ENCODE measurements at places on chromosomes 2 and 18. TPM values are rescaled to one million over a fixed set of nuclear protein-coding genes. Genes with fewer than 3 reads are reported as not detected.

DNA sequence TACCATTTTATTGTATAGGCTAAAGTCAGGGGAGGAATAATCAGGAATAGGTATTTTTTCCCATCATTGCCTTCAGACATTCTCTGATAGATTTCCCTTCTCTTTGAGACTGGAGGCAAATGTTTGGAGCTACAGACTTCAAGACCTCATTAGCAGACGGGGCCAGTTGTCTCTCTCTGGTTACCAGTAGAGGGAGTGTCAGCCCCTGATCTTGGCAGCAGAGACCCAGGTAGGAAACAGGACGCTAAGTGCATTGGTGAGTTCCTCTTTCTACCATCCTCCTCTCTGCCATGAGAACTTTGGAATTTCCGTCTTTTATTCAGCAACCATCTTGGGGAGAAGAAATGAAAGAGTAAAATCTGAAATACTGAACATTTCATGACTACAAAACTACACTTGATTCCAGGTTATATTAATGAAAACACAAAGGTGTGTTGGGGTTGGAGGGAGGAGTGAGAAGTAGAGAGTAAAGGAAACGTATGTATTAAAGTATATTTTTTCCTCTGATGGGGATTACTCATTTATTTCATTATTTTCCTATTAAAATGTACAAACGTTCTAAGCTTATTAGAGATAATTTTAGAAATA is 186.2 kb upstream of the GCFC2 start:
- H3K36me3 ChIP-seq = no peaks in the 10 kb centered on the region
- H3K27me3 ChIP-seq = no peaks in the 10 kb centered on the region
- DNase-seq = no peak
- no peak overlapping the region for H3K27ac ChIP-seq

- H3K27me3 ChIP-seq = no peaks in the 10 kb centered on the region
- H3K36me3 ChIP-seq = no peaks in the 10 kb centered on the region
- DNase-seq = no peak
- no peak overlapping the region for H3K27ac ChIP-seq
- peaks cover 48% of the 10 kb centered on the region for H3K4me1 ChIP-seq
Measured at GRCh38 chr2:85016446-85016845, 45.5 kb downstream of the KCMF1 start.

DNA sequence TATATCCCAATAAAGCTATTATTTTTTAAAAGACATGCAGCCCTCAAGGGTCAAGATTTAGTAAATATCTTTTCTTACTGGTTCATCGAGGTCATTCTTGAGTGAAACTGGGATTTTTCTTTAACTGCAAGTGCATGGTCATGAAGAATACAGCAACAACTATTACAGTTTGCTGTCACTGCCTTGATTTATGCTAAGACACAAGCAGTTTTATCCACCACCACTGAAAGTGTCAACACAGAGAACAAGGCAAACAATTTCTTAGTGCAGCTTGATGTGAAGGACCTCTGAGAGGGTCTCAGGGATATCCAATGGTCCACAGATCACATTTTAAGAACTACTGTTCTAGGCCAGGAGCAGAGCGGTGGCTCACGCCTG is 12.1 kb downstream of the SP3 start:
- no peak overlapping the region for H3K4me3 ChIP-seq
- H3K36me3 ChIP-seq = peaks cover 35% of the 10 kb centered on the region
- no peak overlapping the region for H3K27ac ChIP-seq
- H3K27me3 ChIP-seq = no peaks in the 10 kb centered on the region

DNA sequence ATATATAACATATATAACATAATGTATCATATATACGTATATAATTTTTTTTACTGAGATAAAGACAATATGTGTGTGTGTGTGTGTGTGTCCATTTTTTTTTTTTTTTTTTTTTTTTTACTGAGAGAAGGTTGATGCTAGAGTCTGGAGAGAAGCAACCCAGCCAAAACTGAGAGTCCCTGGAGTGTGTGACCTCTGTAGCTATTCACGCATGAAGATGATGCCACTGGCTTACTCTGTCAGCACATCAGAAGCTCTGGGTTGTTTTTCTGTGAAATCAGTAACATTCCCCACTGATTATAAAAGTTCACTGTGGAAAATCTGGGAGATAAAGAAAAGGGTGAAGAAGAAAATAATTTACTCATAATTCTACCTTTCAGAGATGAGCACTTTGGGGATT is 27.2 kb downstream of the CCDC195 start:
- no peaks in the 10 kb centered on the region for H3K36me3 ChIP-seq
- H3K27ac ChIP-seq = no peak overlapping the region
- H3K4me3 ChIP-seq = no peak overlapping the region
- no peaks in the 10 kb centered on the region for H3K4me1 ChIP-seq

- H3K27me3 ChIP-seq = no peaks in the 10 kb centered on the region
- no peaks in the 10 kb centered on the region for H3K4me1 ChIP-seq
- no peak overlapping the region for H3K27ac ChIP-seq
- DNase-seq = no peak
- no peaks in the 10 kb centered on the region for H3K36me3 ChIP-seq
Measured at GRCh38 chr18:35197296-35197695, 43.5 kb upstream of the ZNF397 start.

DNA sequence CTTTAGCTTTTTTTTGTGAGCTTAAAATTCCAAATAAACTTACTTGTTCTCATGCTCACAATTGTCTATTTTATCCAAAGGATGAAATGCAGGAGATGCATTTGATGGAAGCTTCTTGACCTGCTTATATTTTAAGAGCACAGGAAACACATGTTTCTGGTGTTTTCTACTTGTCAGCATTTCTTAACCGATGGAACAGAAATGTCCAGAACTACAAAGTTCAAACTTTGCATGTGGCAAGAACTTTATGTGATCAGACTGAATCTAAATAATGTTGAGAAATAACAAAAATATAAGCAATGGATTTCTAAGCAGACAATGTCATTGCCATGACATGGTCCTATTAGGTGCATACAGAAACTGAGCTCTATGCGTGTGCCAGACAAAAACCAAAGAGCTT is 9.9 kb upstream of the CTLA4 start:
- H3K4me1 ChIP-seq = no peaks in the 10 kb centered on the region
- no peaks in the 10 kb centered on the region for H3K27me3 ChIP-seq
- no peak overlapping the region for H3K4me3 ChIP-seq
- H3K36me3 ChIP-seq = no peaks in the 10 kb centered on the region

DNA sequence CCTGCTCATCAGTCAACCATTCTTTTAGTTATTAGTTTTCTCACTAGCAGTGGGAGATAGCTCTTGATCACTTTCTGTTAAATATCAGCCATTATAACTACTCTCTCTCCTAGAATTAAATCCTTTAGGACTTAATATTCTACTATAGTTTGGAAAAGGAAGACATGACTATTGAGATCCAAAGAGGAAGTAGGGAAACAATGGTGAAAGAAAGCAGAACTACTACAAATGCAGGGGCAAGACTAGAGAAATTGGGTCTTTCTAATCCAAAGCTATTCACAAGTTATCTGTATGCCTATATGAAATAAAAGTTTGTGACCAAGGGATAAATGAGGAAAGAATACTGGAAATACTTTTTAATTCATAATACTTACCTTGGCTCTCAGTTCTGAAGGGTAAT is 65.1 kb downstream of the SRBD1 start:
- DNase-seq = no peak
- H3K4me1 ChIP-seq = no peaks in the 10 kb centered on the region
- no peak overlapping the region for H3K27ac ChIP-seq
- H3K27me3 ChIP-seq = no peaks in the 10 kb centered on the region

GRCh38 chr2:147133286-147133908 is 711.4 kb upstream of the ACVR2A start:
- DNase-seq = no peak
- H3K27ac ChIP-seq = no peak overlapping the region
- H3K27me3 ChIP-seq = no peaks in the 10 kb centered on the region
- no peaks in the 10 kb centered on the region for H3K4me1 ChIP-seq
- no peaks in the 10 kb centered on the region for H3K36me3 ChIP-seq
- H3K4me3 ChIP-seq = no peak overlapping the region

DNA sequence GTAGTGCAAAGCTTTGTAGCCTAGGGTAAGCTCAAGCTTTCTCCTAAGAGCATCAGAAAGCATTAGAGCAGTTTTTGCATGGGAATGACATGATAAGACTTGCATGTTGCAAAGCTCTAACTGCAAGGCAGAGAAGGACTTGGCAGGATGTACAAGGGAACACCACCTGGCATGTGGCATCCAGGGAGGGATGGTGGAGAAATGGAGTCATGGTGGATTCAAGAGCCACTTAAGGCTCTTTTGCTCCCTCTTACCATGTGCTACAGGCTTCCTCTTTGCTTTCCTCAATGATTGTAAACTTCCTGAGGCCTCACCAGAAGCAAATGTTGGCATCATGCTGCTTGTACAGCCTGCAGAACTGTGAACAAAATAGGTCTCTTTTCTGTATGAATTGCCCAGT is 266.0 kb downstream of the GLI2 start:
- H3K27me3 ChIP-seq = no peaks in the 10 kb centered on the region
- no peaks in the 10 kb centered on the region for H3K4me1 ChIP-seq
- H3K27ac ChIP-seq = no peak overlapping the region
- no peak for DNase-seq

- H3K27ac ChIP-seq = no peak overlapping the region
- no peaks in the 10 kb centered on the region for H3K27me3 ChIP-seq
- H3K4me1 ChIP-seq = no peaks in the 10 kb centered on the region
- no peak for DNase-seq
Measured at GRCh38 chr2:145777297-145777696, 1257.4 kb upstream of the ZEB2 start.

DNA sequence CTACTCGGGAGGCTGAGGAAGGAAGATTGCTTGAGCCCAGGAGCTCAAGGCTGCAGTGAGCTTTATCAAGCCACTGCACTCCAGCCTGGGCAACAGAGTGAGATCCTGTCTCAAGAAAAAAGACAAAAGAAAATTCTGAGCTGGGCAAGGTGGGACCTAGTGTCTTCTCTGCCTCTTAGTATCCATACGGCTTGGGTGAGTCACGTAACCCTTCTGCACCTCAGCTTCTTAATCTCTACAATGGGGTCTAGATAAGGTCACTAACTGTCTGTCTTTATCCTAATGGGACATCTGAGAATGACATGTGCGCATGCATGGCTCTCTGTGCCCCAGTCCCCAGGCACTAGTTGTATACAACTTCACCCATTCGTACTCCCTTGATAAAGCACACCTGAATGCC is 53.4 kb upstream of the TLK1 start:
- H3K4me1 ChIP-seq = no peaks in the 10 kb centered on the region
- no peaks in the 10 kb centered on the region for H3K27me3 ChIP-seq
- H3K36me3 ChIP-seq = no peaks in the 10 kb centered on the region
- no peak overlapping the region for H3K27ac ChIP-seq
- no peak overlapping the region for H3K4me3 ChIP-seq
- DNase-seq = no peak

DNA sequence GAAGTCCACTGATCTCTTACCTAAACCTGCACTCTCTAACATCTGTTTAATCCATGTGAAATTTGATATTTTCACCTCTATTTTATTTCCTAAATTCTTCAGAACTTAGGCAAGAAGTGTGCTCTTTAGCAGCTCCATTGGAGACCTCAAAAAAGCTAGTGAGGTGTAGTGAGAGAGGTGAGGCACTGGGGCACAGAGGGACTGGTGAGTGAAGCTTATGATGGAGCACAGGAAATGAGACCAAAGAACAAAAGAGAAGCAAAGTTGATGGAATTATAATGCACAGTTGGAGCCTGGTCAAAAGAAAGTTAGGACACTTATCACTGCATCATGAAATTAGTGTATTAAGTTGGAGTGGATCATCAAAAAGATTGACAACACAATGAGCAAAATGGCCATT is 1050.7 kb upstream of the NRXN1 start:
- H3K36me3 ChIP-seq = no peaks in the 10 kb centered on the region
- DNase-seq = no peak
- H3K4me3 ChIP-seq = no peak overlapping the region
- no peaks in the 10 kb centered on the region for H3K27me3 ChIP-seq
- H3K27ac ChIP-seq = no peak overlapping the region
- H3K4me1 ChIP-seq = no peaks in the 10 kb centered on the region

DNA sequence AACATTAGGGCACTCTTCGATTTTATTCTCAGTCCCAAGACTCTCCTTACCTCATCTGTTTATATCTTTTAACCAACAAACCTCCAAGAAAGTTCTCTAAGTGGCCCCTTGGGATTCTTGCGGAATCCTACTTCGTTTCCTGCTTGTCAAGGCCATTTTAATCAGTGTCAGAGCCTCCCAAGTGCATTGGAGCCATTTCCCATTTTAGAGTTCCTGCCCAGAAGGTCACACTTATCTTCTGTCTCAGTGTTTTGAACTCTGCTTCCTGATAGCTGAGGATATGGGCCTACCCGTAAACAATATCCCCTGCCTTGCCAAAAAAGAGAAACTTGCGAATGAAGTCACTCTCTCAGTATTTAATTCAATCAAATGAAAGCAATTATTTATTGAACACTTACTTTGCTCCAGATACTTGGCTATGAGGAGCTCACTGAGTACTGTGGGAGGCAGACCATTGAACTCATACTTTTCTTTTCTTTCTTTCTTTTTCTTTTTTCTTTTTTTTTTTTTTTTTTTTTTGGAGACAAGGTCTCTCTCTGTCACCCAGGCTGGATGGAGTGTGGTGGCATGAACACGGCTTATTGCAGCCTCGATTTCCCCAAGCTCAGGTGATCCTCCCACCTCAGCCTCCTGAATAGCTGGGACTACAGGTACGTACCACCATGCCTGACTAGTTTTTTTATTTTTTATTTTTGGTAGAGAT is 5.7 kb upstream of the NOSTRIN start:
- peak overlapping the region; percentile 68 for H3K27ac ChIP-seq
- no peaks in the 10 kb centered on the region for H3K4me1 ChIP-seq
- H3K36me3 ChIP-seq = no peaks in the 10 kb centered on the region
- no peaks in the 10 kb centered on the region for H3K27me3 ChIP-seq
- no peak for DNase-seq
- no peak overlapping the region for H3K4me3 ChIP-seq

DNA sequence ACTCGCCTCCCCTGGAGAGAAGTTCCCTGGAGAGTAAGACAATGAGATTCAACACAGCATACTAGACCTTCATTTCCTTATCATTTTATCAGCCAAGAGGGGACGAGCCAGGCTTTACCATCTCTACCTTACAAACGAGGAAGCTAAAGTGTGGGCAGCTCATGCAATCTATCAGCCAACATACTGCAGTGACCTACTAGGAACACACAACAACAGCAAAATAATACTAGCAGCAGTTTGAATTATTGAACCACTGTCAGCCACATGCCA is 60.0 kb upstream of the TEX51 start:
- H3K36me3 ChIP-seq = no peaks in the 10 kb centered on the region
- no peak overlapping the region for H3K4me3 ChIP-seq
- no peaks in the 10 kb centered on the region for H3K27me3 ChIP-seq
- no peaks in the 10 kb centered on the region for H3K4me1 ChIP-seq
- no peak overlapping the region for H3K27ac ChIP-seq

EFEMP1 gene
- 301 TPM for total RNA-seq

SAG gene
- total RNA-seq = not detected

TMEM169 gene
- 1.4 TPM for total RNA-seq

KANSL1L gene
- 36.3 TPM for total RNA-seq

CACNB4 gene
- total RNA-seq = 15.3 TPM

MZT2B gene
- 128 TPM for total RNA-seq

POTEC gene
- total RNA-seq = not detected

DLX1 gene
- not detected for total RNA-seq

ARHGEF4 gene
- total RNA-seq = 11.1 TPM
